ENCODE measurements at places on chromosomes 5 and 9. TPM values are rescaled to one million over a fixed set of nuclear protein-coding genes. Genes with fewer than 3 reads are reported as not detected.

Gene GRXCR2
- total RNA-seq: not detected

DNA sequence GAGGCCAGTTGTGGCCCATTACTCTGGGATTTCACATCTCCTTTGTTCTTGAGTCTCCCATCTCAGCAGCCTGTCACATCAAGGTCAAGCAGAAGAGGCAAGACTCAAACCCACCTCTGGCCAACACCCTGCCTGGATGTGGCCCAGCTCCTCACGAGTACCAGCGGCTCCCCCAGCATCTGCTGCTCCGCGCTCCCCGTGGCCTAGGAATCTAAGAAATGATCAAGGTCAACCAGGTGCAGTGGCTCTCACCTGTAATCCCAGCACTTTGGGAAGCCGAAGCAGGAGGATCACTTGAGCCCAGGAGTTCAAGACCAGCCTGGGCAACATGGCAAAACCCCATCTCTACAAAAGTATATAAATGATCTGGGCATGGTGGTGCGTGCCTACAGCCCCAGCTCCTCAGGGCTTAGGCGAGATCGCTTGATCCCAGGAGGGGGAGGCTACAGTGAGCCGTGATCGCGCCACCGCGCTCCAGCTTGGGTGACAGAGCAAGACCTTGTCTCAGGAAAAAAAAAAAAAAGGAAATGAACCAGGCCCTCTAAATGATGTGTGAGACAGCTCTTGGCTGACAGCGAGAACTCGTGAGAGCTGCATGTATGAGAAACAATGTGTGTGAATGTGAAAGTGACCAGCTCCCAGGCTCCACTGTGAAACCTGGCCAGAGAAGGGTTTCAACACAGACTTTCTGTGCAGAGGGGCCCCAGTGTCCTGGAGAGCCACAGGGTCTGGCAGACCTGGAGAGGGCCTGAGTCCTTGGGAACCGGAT, 61.6 kb upstream of the ANGPTL2 start:
- no peaks in the 10 kb centered on the region for H3K36me3 ChIP-seq
- no peak for DNase-seq
- H3K4me3 ChIP-seq: no peak overlapping the region
- no peaks in the 10 kb centered on the region for H3K27me3 ChIP-seq
- H3K27ac ChIP-seq: no peak overlapping the region
- peaks cover 27% of the 10 kb centered on the region for H3K4me1 ChIP-seq

Gene IRGM
- 6.3 TPM for total RNA-seq

DNA sequence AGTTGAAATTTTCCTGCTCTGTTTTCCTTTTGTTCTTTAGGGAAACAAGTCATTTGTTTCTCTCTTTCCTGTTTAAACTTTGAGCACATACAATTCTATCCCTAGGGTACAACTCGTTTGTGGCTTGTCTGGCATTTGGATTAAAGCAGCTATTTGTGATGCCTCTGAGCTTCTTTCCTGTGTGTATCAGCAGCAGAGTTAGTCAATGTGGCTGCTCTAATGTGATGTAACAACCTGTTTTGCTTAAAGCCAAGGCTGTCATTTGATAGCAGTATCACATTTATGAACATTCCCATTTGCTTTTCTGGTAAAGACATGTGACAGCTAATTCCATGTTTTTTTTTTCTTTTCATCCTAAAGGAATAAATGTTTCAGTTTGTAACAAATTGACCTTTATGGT, 314.3 kb upstream of the CHD1 start:
- no peaks in the 10 kb centered on the region for H3K27me3 ChIP-seq
- H3K36me3 ChIP-seq: no peaks in the 10 kb centered on the region
- no peak overlapping the region for H3K4me3 ChIP-seq
- no peak overlapping the region for H3K27ac ChIP-seq
- H3K4me1 ChIP-seq: no peaks in the 10 kb centered on the region

Gene AGPAT2
- 70.2 TPM for total RNA-seq

Gene LECT2
- not detected for total RNA-seq

DNA sequence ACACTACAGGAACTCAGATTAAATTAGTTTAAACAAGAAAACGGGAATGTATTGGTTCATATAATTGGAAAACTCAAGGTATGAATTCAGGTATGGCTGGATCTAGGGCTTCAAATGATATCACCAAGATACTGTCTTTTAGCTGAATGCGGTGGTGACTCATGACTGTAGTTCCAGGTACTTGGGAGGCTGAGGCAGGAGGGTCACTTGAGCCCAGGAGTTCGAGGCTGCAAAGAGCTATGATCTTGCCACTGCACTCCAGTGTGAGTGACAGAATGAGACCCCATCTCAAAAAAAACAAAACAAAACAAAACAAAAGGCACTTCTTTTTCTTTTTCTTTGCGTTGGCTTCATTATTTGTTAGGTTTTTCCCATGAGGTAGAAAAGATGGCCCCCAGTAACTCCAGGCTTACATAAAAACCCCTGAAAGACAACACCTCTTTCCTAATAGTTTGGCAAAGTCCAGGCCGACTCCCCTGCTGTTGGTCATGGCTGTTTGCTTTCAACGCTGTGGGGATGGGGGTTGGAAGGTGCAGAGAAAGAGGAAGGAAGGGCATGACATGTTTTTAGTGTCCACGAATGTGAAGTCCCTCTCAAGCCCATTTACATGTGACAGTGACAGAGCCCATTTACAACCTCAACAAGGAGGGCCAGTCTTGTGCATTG, 39.8 kb upstream of the CRB2 start:
- no peak overlapping the region for H3K27ac ChIP-seq
- no peak for DNase-seq
- H3K4me3 ChIP-seq: no peak overlapping the region
- H3K4me1 ChIP-seq: peaks cover 18% of the 10 kb centered on the region
- no peaks in the 10 kb centered on the region for H3K27me3 ChIP-seq
- H3K36me3 ChIP-seq: no peaks in the 10 kb centered on the region

Gene PDZD2
- total RNA-seq: 55.5 TPM

Gene SLC9A3
- total RNA-seq: 2.1 TPM

Gene CATSPER3
- not detected for total RNA-seq

GRCh38 chr5:34511481-34511880, 144.6 kb upstream of the RAI14 start:
- no peaks in the 10 kb centered on the region for H3K36me3 ChIP-seq
- no peak for DNase-seq
- H3K27ac ChIP-seq: peak overlapping the region; percentile 77
- no peaks in the 10 kb centered on the region for H3K27me3 ChIP-seq

GRCh38 chr9:134209731-134210311, 45.5 kb upstream of the RNU6ATAC start:
- H3K4me3 ChIP-seq: no peak overlapping the region
- no peaks in the 10 kb centered on the region for H3K36me3 ChIP-seq
- peak; percentile 68 for DNase-seq
- H3K27me3 ChIP-seq: no peaks in the 10 kb centered on the region

Data from upper lobe of left lung (tissue), 6 donors.